ENCODE measurements at places on chromosomes 1 and 21.

DNA sequence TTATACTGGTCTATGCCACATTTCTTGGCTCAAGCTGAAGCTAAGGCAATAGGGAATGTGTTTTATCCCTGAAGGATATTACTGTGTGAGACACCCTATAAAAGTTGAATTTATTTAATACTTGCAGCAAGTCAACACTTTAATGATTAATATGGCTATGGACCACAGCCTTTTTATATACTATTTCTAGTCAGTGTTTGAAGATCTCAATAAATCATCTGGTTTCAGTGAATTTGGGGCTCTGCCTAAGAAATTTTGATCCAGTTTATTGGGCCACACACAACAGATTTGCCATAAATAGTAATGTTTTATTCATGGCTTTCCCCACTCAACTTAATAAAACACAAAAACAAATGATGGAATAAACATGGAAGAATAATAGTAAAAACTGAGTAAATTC lies 698.3 kb downstream of the ADGRL2 start:
- no peak for DNase-seq

DNA sequence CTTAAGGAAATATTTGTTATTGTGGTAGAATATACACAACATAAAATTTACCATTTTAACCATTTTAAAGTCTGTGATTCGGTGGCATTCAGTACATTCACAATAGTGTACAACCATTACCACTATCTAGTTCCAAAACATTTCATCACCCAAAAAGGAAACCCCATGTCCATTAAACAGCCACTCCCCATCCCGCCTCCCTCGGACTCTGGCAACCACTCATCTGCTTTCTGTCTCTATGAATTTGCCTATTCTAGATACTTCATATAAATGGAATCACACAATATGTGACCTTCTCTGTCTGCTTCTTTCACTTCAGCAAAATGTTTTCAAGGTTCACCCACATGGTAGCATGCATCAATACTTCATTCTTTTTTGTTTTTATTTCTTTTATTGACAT lies 51.3 kb downstream of the PTP4A2 start:
- DNase-seq, result no peak

GRCh38 chr1:57483954-57484353 lies 60.1 kb upstream of the DAB1 start:
- no peak for DNase-seq

DNA sequence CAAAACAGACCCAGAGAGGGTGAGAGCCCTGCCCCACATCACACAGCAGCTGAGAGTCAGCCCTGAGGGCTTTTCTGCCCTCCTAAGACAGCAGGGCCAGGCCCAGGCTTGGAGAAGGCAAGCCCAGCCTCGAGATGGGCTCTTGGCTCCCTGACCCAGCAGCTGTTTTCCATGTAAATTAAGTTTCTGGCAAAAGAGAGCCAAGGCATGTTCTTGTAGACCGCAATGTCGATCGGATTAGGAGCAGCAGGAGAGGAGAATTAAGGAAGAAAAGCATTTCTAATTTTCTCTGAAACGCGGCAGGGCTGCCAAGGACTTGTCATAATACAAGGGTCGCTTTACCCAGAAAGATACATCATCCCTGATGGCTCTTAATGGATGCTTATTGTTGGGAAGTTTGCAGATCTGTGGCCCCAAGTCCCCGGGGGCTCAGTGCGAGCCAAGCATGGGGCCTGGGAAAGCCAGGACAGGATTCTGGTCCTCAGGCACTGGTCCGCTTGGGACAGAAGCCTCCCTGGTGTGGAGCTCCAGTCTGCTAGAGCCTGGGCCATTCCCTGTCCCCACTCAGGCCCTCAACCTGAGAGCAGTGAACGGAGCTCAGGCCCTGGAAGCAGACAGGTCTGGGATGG lies 62.8 kb downstream of the DMRTB1 start:
- DNase-seq, result no peak

- DNase-seq, result no peak
Observed at GRCh38 chr1:199867601-199868000, 159.9 kb upstream of the NR5A2 start.

DNA sequence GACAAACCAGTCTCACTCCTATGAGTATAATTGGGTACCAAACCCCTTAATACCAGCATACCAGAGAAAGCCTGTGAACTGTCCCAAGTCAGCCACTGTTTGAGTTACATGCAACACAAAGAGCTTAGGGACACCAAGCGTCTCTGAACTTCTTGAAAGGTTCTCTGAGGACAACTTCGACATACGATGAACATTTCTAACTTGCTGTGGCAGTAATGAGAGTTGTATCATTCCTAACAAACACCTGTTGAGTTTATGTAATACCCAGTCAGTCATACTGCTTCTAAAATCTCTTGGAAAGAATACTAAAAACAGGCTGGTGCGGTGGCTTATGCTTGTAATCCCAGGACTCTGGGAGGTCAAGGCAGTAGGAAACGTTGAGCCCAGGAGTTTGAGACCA lies 18.4 kb downstream of the CCT8 start:
- DNase-seq, result no peak

DNA sequence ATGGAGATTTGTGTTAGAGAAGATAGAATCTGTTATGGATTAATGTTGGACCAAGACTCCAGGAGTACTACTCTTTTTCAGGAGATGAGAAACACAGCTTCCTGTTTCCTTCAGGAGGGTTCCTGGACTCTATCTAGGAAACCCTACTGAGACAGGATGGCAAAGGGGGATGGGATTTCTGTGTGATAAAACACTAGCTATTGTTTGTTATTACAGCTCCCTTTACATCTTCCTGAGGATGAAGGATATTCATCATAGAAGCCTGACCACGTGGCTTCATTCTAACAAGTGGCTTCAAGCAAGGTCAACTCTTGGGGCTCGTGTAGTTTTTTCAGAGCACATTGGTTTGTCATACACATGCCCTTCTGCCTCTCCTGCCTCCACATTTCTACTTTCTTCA lies 33.3 kb downstream of the RGL1 start:
- DNase-seq, result no peak
